ENCODE measurements at places on chromosomes 4 and X.

- no peak for DNase-seq
These were observed 36.4 kb downstream of the SMARCA5 start for GRCh38 chr4:143549928-143550327.

DNA sequence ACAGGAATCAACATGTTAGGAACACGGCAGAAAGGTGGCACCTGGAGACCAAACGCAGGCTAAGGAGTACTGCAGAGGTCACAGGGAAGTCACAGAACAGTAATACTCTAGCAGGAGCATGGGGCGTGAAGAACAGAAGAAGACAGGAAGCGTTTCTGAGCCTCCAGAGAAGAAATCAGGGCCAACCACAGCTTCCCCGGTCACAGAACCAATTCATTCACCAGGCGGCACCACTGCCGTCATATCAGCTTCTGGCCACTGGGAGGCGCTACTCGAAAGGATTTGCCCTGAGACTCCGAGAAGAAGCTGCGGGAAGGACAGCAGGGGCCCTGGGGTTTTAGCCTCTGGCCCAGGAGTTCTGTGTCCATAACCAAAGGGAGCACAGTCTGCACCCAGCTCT is 78.0 kb upstream of the DRD5 start:
- peak; percentile 43 for DNase-seq

DNA sequence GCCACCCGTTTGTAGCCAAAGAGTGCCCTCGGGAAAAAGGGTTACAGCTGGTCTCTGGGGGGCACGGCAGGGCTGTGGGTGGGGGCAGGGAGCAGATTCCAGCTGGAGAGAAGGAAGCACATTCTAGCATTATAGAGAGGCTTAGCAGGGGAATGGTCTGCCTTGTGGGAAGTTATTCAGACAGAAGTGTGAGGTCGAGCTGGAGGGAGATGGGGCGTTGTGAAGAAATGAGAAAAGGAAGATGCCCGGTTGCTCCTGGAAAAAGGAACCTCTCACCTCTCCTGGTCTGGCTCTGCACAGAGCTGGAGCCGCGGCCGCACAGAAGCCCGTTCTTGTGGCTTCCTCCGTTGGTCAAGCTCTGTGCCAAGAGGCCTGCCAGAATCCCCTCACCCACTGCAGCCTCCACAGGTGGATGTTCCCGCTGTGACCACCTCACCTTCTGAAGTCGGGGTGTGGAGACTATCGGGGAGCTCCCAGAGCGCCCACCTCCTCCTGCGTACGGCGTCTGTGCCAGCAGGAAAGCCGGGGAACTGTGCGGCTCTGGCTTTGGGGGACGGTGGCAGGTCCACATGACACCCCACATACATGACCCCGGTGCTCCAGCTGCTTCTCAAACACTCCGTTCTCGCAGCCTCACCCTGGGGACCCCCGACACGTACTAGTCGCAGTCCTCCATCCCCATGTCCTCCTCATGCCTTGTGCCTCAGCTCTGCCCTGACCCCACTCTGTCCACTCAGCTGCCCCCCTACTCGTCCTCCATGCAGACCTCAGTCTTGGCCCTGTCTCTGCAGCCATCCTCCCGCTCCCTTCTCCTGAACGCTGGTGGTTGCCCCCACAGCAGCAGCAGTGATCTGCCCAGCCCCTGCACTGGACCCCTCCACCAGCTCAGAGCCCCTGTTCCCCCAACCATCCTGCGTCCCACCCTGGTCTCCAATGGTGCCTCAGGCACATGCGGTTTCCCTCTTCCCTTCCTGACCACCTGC is 52.2 kb upstream of the HGFAC start:
- no peak for DNase-seq

GRCh38 chr4:124123181-124123580 is 589.4 kb downstream of the ANKRD50 start:
- no peak for DNase-seq

DNA sequence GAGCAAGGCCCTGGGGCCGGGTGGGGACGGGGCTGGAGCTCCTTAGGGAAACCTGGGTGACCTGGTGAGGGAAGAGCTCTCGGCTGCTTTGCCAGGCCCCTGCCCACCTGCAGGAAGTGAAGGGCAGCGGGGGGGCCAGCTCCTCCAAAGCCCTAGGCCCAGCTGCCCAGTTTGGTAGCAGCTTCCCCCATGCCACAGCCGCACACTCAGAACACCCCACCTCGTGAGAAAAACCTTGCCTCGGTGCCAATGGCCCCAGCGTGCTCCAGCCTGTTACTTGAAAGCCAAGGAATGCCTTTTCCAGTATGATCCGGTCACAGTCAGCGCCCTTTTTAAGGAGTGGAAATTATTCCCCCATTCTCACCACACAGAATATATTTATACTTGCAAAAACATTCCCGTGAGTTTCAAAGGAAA is 38.3 kb downstream of the ACOX3 start:
- DNase-seq: no peak

Measured in iPS DF 6.9 (cell line).